ENCODE measurements at places on chromosomes 4 and X.

GRCh38 chr4:152380919-152381318 is 155.0 kb downstream of the FBXW7 start:
- DNase-seq = no peak

GRCh38 chr4:147309434-147309833 is 171.5 kb upstream of the EDNRA start:
- DNase-seq = no peak

GRCh38 chr4:48654015-48654664 is 125.9 kb downstream of the FRYL start:
- no peak for DNase-seq

GRCh38 chrX:42437211-42437610 is 340.8 kb downstream of the PPP1R2C start:
- DNase-seq = no peak

DNA sequence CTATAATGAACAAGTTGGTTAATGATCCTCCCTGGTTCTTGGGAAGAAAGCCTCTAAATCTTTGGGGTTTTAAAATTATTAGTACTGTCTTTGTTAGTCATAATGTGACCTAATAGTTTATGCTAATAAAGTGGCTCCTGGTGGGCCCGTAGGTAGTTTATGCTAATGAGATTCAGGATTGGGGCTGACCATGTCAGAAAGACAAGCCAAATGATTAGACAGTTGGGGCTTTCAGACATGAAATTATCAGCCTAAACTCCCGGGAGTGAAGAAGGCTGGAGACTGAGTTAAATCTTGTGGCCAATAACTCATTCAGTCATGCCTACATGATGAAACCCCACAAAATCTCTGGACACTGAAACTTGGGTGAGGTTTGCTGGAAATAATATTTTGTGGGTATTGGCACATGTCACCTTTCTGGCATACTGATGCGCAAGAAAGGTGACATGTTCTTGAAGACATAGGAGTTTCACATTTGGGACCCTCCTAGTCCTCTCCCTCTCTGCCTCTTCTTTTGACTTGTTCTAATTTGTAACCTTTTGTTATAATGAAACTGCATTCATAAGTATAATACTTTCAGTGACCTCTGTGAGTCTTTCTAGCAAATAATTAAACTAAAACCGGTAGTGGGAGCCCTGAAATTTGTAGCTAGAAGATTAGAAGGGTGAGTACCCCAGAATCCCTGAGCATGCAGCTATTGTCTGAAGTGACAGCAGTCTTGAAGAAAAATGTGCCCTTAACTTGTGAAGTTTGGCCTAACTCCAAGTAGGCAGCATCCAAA is 196.8 kb upstream of the FSTL5 start:
- DNase-seq = no peak

DNA sequence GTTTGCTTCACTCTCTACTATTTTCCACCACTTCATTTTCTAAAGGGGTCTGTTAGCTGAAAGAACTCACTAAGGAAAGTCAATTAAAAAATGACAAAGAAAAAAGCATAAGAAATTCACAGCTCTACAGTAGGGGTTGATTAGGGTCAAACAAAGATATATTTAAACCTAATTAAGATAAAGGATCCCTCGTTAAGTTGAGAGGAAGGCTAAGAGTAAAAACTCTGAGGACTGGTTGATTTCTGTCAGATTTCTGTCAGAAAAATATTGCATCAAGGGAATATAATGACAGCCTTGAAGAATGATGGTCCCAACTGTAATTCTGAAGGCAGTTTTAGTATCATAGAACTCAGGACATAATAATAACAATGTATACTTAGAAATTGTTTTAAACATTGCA is 218.0 kb downstream of the QDPR start:
- DNase-seq = no peak

GRCh38 chrX:38192007-38192810 is 28.5 kb downstream of the SRPX start:
- no peak for DNase-seq

DNA sequence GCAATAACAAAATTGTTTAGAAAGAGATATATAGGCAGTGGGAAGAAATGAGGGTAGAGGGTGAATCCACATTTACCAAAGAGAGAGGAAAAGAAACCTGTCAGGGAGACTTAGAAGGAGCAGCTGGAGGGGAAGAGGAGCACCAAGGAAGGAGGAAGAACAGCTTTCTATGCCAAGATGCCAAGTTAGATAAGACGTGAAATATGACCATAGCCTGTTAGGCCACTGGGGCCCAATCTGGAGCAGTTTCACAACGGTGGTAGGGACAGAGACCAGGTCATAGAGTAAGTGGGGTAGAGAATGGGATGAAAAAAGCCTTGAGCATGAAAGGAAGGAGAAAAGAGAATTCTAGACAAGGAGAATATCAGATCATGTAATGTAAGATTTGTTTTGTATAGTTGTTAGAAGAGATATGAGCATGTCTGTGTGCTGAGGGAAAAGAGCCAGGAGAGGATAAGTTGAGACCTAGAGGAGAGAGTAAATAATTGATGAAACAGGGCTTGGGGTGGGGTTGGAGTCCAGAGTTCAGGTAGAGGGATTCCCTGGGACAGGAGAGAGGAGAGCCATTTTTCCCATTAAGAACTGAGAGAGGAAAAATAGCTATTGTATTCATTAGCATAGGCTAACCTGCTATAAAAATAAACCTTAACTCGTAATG is 4.4 kb upstream of the SOWAHB start:
- no peak for DNase-seq

DNA sequence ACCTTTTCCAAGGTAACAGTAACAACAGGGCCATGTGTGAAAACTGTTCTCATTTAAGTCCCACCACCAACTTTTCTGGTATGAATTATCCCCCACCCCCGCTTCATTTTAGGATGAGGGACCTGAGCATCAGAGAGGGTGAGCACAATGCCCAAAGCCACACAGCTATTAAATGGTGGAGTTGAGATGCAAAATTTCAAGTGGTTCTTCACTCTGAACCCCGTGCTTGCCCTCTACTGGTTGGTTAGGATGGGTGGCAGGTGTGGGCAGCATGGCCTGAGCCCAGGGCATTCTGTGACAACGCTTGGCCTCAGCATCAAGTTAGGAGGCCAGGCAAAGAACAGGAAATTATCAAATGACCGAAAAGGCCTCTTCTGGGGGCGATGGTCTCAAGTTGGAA is 33.5 kb downstream of the MED28 start:
- no peak for DNase-seq

- DNase-seq = no peak
These were observed 194.4 kb downstream of the FAM133A start for GRCh38 chrX:93868289-93868965.

GRCh38 chrX:109874548-109874947 is 128.4 kb upstream of the TMEM164 start:
- no peak for DNase-seq

DNA sequence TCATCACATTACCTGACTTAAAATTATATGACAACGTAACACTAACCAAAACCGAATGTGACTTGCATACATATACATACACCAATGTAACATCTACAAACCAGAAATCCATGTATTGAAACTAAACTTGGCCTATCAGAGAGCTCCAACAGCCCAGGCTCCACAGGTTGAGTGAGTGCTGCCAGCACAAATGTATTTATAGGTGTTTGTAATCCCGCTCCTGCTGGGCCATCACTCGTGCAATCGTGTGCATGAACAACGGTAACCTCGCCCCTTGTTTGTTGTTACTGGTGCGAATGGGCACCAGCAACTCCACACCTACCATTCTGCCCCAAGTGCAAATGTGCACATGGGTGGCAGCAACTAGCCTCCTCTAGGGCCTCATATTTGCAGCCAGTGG is 285.7 kb upstream of the ZCCHC13 start:
- DNase-seq = no peak

DNA sequence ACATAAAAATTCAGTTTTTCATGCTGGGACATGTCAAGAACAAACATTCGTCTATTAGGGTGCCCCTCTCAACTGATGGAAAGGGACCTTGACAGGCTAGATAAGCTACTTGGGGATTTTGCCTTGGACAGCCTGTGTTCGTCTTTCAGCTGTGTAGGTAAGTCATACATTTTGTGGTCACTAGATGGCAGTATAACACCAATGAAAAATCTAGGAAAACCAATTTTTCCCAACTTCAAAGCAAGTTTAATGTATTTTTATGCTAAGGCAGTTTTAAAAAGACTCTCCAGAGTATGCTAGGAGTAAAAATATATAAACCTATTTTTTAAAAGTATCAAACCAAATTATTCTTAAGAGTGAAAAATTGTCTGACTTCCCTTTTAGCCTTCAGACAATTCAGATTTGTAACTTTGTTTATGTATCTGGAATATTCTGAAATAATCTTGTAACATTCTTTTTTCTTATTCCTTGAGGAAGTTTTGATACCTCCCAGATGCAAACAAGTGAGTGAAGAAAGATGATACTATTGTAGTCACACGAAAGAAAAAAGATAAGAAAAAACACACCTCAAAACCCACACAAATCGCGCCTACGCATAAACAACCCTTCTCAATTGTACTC is 158.3 kb downstream of the CPE start:
- peak; percentile 3 for DNase-seq

GRCh38 chr4:113452152-113452551 is 309.4 kb downstream of the CAMK2D start:
- DNase-seq = no peak

GRCh38 chr4:53380221-53380620 is 2.8 kb downstream of the FIP1L1 start:
- DNase-seq = no peak

DNA sequence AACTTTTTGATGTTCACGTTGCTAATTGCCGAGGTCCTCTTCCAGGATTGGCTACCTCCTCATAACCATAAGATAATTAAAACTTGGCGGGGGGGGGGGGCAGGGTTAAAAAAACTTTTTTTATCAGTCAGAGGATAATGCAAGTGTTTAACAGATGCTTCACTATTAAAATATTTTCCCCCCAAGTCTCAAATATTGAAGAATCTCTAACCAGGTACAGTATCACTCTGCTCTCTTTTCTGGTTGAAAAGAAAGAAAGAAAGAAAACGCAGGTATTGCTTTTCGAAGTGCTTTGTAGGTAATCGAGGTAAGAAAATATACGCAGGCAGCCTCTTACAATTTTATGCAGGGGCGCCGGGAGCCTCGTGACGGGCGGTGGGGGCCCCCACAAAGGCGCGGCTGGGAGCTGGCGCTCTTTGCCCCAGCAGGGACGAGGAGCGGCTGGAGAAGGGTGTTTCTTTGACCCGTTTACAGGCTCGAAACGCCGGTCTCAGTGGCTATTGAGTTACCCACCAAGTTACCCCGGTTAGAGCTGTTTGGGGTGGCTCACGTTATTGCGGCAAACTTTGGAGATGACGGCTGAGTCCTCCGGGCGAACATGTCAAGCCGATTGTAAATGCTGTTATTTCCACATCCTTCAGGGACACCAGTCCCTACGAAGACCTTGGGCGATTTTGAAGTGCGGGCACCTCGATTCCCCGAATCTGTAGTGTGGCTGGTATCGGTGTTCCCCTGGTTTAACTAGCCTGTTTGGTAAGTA is 477 bp upstream of the HAND2 start:
- no peak for DNase-seq

DNA sequence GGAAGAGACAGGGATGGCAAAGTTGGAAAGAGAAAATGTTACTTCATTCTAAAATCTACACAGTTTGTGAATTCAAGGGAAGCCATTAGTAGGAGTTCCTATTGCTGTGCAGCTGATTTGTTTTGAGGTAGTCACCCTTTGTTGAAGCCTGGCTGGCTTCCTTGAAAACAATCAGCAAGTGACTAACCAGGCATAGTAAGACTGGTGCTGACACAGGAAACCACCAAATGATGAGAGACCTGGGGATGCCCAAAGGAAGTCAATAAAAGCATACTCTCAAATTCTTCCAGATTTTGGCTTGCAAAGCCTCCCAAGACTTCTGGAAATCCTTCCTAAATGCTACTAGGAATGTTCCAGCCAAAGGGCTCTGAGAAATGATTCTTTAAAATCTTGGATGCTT is 23.9 kb upstream of the PRDM8 start:
- DNase-seq = peak; percentile 39

DNA sequence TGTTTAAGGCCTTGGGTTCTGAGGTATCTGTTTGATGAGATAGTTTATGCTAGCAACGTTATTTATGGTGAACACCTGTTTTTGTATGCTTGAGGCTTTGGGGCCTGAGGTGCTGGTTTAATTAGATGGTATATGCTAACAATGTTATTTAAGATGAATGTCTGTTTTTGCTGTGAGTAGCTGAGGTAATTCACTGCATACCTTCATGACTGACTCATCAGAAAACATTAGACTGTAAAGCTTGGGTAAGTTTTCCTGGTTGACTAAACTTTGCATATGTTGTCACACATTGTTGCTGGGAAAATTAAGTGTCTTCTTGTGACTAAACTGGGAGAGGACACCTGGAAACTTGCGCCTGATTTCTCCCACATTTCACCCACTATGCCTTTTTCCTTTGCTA is 1026.6 kb downstream of the RAPGEF2 start:
- no peak for DNase-seq

All from CD8-positive, alpha-beta memory T cell (primary cell).